ENCODE measurements at places on chromosomes 7 and 10.

GRCh38 chr7:105452085-105452484 lies 63.4 kb upstream of the SRPK2 start:
- DNase-seq: no peak

- no peak for DNase-seq
Observed at GRCh38 chr10:46299286-46299535, 12.4 kb downstream of the ANTXRL start.

GRCh38 chr7:91357901-91358300 lies 93.7 kb downstream of the FZD1 start:
- no peak for DNase-seq

DNA sequence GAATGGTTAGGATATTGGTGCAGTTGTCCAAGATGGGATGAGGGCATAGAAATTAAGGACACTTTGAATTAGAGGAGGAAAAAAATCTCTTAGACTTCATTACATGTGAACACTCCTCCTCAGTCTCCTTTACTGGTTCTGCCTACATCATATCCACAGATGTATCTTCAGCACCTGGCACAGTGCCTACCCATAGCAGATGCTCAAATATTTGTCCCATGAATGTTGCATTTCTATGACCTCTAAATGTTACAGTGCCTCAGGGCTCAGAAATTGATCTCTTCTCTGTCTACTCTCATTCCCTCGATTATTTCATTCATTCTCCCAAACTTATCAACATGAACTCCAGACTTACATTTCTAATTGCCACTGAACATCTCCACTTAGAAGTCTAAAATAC lies 17.1 kb downstream of the CNNM1 start:
- DNase-seq: no peak

- DNase-seq: no peak
Observed at GRCh38 chr10:1050554-1050953, 1.6 kb upstream of the IDI1 start.

- DNase-seq: no peak
Observed at GRCh38 chr7:120794106-120794729, 63.7 kb downstream of the TSPAN12 start.

- DNase-seq: no peak
Observed at GRCh38 chr10:98267894-98268693, at the start of gene LOXL4. TSS of gene LOXL4 (minus strand) at chr10:98268194. CDS start at chr10:98263019, 5,175 bp downstream.

DNA sequence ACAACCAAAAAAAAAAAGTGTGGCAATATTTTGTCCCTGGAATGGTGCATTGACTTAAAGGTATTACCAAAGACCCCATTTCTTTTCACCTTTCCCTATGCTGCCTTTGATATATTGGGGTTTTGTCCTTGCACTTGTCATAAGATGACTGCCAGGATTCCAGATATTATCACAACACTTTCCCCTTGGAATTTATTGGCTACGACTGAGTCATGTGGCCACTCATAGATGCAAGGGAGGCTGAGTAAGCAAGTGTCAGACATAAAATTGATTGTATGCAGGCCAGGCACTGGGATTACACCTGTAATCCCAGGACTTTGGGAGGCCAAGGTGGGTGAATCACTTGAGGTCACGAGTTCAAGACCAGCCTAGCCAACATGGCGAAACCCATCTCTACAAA lies 83.6 kb downstream of the PPP1R3C start:
- DNase-seq: no peak

GRCh38 chr10:96666741-96667140 lies 53.6 kb downstream of the PIK3AP1 start:
- DNase-seq: no peak

GRCh38 chr7:1095621-1096155 lies 7.8 kb downstream of the GPER1 start:
- DNase-seq: no peak

- DNase-seq: no peak
Observed at GRCh38 chr10:30870896-30871295, 160.8 kb downstream of the ZNF438 start.

GRCh38 chr7:99325592-99326407 lies at the start of gene ARPC1A:
TSS of gene ARPC1A (plus strand) at chr7:99325898. CDS start at chr7:99333354, 7,456 bp downstream.
- peak; percentile 70 for DNase-seq

DNA sequence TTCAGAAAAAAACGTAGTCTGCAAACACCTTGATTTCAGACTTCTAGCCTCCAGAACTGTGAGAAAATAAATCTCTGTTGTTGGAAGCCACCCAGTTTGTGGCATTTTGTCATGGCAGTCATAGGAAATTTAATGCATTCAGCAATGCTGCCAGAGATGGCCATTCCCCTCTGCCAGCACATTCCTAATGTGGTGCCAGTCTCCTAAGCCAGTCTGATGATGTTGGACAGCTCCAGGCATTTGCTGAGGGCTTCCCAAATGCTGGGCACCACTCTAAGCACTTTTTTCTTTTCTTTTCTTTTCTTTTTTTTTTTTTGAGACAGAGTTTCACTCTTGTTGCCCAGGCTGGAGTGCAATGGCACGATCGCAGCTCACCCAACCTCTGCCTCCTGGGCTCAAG lies 666.7 kb upstream of the C7orf33 start:
- DNase-seq: no peak

DNA sequence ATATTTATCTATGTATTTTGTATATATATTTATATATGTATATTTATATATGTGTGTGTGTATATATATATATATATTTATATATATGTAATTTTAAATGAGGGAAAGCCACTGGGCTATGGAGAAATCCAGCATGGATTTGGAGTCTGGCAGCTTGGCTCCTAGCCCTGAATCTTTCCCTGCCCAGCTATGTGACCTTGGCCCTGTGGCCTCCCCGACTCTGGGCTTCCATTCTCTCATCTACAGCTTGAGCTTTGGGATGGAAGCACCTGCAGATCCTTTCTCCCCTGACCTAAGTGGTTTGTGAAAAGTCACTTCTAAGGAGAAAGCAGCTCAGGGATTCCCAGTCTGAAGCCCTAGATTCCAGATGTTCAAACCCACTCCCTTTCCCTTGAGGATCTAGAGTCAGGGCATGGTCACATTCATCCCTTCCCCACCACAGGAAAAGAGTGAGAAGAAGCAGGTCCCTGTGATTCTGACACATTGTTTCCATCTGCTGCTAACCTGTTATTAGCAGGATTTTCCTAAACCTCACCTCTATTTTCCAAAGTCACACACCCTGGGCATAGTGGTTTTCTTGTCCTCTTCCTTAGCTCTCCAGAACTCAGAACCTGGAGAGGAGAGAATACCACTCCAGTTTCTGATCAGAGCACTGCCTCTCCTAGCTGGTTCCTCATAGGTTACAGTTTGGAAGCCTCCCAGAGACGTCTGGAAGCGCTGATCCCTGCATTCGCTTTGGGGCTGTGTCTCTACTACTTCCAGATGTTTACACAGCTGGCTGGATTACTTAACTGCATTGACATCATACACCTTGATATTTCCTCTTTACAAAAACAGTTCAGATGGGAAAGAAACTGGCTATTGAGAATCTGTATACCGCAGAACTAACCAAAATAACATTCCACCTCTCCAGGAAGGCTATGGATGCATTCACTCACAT lies 327.5 kb upstream of the ZMIZ1 start:
- DNase-seq: no peak

All from stimulated activated CD8-positive, alpha-beta memory T cell treated with anti-CD3 and anti-CD28 coated beads, Interleukin-4, amount 100 ng/mL, for 1 hour (primary cell).